Natural killer cell treated with Interleukin-12 subunit alpha and Interleukin-12 subunit beta and Interleukin-15 and Interleukin-18, amount 100 ng/mL, for 72 hours (primary cell): ENCODE measurements at places on chromosomes 12 and 14. TPM values are rescaled to one million over a fixed set of nuclear protein-coding genes. Genes with fewer than 3 reads are reported as not detected.

MFAP5 gene
- total RNA-seq, result not detected

- no peak for DNase-seq
Measured at GRCh38 chr14:68239988-68240771, 420.6 kb downstream of the RAD51B start.

- DNase-seq, result no peak
Measured at GRCh38 chr12:43880547-43880946, 44.7 kb downstream of the TMEM117 start.

DNA sequence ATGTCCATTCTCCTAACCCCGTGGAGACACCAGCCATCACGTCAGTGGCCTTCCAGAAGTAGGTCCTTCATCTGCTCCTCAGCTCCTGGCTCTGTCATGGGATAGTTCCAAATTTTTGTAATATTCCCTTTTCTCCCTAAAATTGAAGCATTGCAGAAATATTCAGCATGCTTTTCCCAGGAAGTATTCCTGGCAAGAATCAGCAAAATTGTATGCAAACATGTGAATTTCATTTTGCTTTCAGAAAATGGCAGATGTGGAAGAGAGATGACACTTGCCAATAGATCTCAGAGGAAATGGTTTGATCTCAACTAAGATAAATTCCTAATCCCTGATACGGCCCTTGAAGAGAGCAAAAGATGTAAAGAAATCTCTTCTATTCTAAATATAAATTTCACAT, 298.9 kb downstream of the ITPR2 start:
- no peak for DNase-seq

DNA sequence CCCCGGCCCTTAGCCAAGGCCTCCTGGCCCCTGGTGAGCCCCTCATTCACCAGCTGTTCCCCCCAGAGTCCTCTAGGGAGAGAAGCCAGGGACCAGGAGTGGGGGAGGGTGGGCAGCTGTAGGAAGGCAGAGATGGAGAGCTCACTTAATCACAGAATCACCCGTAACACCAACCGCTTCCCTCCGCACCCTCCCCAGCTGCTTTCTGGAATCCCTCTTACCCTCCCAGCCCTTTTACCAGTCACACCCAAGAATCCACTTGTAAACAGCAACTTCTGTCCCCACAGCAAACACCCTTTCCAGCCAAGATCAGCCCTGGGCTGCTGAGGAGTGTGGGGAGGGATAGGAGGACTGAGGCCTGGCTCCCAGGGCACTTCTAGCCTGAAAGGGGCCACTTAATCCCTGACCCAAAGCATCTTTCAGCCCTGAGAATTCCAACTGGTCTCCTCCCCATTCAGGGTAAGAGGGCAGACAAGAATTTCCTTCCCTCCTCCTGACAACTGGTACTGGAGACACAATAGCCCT, 18.8 kb downstream of the NCKAP5L start:
- no peak for DNase-seq

DNA sequence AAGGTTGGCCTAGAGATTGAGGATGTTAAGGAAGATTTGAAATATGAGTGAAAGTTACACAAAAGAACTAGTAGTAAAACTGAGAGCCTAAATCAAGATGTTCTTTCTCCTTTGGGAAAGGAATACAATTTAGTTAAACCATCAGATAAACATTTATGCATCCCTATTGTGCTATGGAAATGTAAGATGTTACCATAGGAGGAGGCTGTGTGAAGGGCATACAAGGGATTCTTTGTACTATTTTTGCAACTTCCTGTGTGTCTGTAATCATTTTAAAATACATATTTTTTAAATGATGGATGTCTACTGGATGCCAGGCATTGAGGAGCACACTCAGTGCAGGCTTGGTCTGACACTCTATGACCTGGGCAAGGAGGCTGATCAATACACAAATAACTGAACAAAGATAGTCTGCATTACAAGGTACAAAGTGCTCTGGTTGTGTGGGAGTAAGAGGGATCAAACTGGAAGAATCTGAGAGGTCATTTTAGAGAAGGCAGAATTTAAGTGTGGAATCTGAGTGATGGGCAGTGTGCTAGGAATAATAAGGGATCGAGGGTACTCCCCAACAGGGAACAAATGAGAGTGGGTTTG, 5.8 kb upstream of the CHPT1 start:
- DNase-seq, result no peak

DNA sequence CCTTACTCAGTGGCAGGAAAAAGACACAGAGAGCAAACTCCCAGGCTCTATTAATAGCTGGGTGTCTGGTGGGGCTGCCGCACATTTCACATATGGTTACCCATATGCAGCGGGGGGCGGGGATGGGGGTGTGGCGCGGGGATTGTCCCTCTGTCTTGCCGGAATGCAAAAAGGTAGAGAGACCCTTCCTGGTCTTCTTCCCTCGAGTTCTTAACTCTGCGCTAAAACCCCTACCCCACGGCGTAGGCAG, 1.7 kb downstream of the PRMT8 start:
- DNase-seq, result no peak

- DNase-seq, result no peak
Measured at GRCh38 chr12:750366-751191, 1.8 kb upstream of the WNK1 start.

GRCh38 chr12:88793096-88793495, 212.8 kb upstream of the KITLG start:
- no peak for DNase-seq

DNA sequence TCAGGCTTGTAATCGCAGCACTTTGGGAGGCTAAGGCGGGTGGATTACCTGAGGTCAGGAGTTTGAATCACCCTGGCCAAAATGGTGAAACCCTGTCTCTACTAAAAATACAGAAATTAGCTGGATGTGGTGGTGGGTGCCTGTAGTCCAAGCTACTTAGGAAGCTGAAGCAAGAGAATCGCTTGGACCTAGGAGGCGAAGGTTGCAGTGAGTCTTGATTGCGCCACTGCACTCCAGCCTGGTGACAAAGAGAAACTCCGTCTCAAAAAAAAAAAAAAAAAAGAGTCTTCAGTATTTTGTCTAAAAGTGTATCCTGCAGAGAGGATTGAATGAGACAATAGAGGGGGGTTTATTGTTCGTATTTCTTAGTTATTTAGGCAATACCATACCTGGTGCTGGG, 25.3 kb downstream of the FOXA1 start:
- DNase-seq, result no peak

APPL2 gene
- total RNA-seq, result 26.4 TPM

DNA sequence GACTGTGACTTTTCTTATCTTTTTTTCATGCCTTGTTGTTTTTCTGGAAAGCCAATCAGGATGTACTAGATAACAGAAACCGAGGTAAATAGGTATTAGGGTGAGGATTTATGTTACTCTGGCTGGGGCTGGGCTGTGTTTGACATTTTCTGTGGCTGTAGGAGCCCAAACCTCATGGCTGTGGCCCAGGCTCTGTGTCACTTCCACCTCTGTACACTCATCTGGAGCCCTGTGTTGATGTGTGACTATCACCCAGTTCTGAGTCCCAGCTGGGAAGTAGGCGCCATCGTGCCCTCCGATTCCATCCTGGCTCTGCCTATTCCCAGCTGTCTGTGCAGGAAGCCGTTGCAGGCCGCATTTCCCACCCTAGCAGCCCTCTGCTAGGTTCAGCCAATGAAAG, 1.6 kb upstream of the HHIPL1 start:
- no peak for DNase-seq

CCDC184 gene
- total RNA-seq, result 0.86 TPM

ESR2 gene
- 0.64 TPM for total RNA-seq

- DNase-seq, result no peak
Measured at GRCh38 chr12:92051441-92051840, 94.2 kb downstream of the BTG1 start.

RNF10 gene
- total RNA-seq, result 241 TPM

DNA sequence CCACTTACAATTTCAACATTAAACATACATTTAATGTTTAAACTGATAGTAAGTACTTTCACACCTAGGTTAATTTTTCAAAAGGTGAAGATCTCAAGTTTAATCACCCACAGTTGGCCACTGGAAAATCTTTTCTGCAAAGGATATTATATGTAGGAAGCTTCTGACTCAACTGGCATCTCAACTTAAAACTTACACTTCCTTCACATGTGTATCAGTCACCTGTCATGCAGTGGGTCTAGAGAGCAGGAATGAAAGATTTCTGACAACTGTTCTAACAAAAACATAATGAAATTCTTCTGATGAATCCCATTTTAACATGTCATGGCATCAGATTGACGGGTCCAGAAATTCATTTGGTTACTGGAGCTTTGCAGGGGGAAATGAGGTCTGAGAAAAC, 192.8 kb downstream of the KLHL28 start:
- DNase-seq, result no peak

- no peak for DNase-seq
Measured at GRCh38 chr12:48286665-48287064, 64.1 kb downstream of the ZNF641 start.

- DNase-seq, result no peak
Measured at GRCh38 chr14:62462988-62463387, 582.3 kb downstream of the KCNH5 start.

LRRC10 gene
- not detected for total RNA-seq

DNA sequence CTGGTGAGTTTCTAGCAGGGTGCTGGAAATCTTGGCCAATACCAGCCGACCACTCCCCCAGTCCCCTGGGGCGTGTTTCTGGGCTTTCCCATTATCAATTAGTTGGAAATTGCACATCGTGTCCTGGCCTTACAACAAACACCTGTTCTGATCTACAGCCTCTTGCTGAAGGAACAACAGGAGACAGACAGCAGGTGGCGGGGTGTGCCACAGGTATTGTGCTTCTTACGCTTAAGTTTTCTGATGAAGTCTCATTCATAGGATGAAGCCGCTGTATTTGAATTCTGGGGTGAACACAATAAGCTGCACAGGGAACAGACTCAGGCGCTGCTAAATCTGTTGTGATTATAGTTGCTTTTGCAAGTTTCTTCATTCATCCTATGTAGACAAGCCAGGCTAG, 703 bp downstream of the HIGD1C start:
- no peak for DNase-seq

NABP2 gene
- 66.3 TPM for total RNA-seq

DNA sequence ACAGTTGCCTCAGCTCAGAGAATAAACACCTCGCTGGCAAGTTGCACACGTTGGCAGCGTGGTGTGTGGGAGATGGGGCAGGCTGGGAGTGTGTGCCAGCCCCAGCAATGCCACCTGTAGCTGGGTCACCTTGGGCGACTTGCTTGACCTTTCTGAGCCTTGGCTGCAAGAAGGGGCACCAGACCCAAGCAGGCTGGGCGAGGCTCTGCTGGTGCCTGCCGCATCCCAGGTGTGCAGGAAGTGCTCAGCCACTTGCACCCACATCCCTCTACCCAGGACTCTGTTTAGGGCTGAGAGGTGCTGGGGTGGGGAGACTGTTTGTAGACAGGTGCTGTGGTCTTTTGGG, 629 bp downstream of the FAM181A start:
- DNase-seq, result no peak

GLS2 gene
- not detected for total RNA-seq

MMP14 gene
- total RNA-seq, result 3.7 TPM

- no peak for DNase-seq
Measured at GRCh38 chr12:45125997-45126396, 75.1 kb upstream of the DBX2 start.

DNA sequence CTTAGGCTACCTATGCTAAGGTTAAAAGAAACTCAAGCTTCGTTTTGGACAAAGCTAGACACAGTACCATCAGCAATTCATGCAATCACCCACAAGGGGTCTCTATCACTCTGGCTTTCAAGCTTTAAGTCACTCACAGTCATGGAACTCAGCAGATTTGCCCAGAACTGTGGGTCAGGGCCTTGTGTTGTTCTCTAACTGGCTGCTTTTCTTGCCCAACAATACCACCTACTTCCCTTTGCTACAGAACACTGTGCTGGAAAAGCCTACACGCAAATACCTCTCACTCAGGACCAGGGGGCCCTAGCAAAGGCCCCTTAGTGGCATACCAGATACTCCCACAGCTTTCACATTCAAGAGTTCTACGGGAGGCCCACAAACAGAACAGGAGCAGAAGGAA, 9.1 kb downstream of the NEMP1 start:
- no peak for DNase-seq

DNA sequence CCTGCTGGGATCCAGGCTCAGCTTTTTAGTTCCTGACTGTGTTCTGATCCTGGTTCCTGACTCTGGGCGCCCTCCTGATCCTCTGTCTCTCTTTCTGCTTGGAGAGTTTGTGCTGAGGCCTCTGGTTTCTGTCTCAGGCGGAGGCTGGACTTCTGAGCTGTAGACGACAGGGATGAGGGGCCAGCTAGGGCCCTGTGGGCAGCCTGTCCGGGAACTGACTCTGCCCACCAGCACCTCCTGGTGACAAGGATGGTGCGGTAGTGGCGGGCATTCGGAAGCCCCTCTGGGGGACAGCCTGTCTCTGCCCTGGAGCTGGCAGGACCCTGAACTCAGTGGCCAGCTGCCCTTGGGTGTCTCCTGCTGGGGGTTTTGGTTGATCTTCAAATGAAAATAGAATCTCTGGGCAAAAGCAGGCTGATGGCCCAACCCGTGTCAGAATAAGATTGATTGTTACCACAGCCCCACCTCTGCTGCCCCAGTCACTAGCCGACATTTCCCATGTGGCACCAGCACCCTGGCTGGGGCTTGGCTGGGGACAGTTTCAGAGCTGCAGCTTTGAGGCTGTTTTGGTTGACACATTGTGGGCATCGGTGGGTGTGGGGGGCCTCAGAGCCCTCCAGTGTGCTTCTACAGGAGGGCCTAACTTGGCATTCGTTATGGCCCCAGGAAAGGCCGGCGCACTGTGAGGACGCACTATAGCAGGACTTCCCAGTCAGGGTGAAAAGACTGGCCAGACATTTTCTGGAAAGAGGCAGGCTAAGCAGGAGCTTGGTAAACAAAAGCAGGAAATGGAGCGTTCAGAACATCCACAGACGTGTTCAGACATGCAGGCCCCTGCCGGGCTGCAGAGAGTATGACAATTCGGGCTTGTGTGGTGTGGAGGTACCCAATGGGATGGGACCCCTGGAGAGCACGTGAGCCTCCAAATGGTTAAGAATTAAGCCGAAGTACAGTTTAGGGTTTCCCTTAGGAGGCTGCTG, 16.2 kb downstream of the KRT80 start:
- no peak for DNase-seq

DNA sequence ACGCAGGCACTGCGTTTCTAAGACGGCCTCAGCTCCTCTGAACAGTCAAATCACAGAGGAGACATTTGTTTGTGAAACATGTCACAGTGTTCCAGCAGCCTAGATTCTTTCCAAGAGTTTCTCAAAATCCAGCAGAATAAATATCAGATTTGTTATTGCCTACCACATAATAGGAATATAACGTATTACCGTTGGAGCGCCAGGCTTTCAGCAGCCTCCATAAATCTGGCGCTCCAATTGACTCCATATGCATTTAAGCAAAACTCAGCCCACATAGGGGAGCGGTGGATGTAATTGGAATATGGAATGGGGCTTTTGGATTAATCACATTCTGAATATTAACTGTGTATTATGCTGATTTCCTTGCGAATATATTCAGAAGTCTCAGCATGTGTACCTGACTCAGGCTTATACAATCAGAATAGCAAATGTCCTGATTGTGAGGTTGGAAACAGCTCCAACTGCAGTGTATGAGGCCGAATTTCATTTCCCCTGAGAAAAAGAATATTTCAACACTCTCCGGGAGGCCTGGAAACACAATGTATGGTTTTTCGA, 174.0 kb downstream of the ASCL4 start:
- DNase-seq, result no peak

GRCh38 chr14:50407111-50407812, 10.6 kb upstream of the CDKL1 start:
- DNase-seq, result no peak
